ENCODE measurements at places on chromosomes 7 and 10. TPM values are rescaled to one million over a fixed set of nuclear protein-coding genes. Genes with fewer than 3 reads are reported as not detected.

DNA sequence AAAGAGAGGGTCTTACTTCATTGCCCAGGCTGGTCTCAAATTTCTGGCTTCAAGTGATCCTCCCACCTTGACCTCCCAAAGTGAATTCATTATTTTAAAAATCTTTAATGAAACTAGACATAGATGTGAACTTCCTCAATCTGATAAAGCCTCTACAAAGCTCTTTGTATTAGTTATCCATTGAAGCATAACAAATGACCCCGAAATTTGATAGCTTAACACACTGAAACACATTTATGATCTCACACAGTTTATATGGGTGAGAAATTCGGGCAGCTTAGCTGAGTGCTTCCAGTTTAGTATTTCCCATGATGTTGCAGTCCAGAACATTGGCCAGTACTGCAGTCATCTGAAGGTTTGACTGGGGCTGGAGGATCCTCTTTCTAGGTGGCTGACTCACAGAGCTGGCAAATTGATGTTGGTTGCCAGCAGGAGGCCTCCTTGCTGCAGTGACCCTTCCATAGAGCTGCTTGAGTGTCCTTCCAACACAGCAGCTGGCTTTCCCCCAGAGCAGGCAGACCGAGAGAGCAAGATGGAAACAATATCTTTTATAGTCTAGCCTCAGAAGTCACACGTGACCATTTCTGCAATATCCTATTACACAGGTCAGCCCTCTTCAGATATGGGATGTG lies 16.6 kb upstream of the WNT8B start:
- DNase-seq, result no peak
- H3K4me3 ChIP-seq, result no peak overlapping the region
- no peaks in the 10 kb centered on the region for H3K36me3 ChIP-seq

- H3K4me3 ChIP-seq, result no peak overlapping the region
- H3K27ac ChIP-seq, result no peak overlapping the region
- no peaks in the 10 kb centered on the region for H3K27me3 ChIP-seq
- no peak for DNase-seq
- no peaks in the 10 kb centered on the region for H3K4me1 ChIP-seq
- H3K36me3 ChIP-seq, result peaks cover 7% of the 10 kb centered on the region
Observed at GRCh38 chr7:75555736-75556135, 63.6 kb downstream of the SPDYE5 start.

DNA sequence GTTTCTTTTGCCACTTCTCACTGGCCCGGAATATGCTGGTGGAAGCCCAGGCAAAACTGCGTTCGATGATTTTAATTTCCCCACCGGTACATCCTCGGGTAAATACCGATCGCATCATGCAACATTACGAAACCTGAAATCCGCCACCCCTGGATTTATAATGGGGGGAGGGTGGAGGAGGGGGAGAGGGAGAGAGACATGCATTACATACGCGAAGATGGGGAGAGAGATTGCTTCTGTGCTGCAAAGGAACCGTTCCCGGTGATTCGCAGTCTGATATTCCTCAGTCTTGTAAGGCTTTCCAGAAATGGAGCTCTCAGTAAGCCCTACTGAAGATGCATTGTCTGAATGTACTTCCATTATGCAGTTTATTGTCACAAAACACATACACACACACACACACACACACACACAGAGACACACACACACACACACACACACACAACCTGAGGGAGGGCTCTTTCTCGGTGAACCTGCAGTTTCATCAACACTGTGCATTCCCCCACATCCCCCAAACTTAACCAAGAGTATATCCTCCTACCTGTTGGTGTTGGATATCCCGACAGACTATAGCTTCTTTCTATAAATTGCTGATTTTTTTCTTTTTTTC lies 741 bp downstream of the GPR85 start:
- no peaks in the 10 kb centered on the region for H3K4me1 ChIP-seq
- H3K4me3 ChIP-seq, result peak overlapping the region; percentile 46
- H3K36me3 ChIP-seq, result no peaks in the 10 kb centered on the region
- peak; percentile 19 for DNase-seq

TMEM273 gene
- total RNA-seq, result 16.8 TPM

All from kidney (tissue), 22 donors.